ENCODE measurements at places on chromosomes 2 and 18.
A peak's percentile ranks its signal among the peaks of the same experiment; 100 is the strongest.

- no peak for DNase-seq
Observed at GRCh38 chr2:179377296-179377695, 112.7 kb upstream of the SESTD1 start.

DNA sequence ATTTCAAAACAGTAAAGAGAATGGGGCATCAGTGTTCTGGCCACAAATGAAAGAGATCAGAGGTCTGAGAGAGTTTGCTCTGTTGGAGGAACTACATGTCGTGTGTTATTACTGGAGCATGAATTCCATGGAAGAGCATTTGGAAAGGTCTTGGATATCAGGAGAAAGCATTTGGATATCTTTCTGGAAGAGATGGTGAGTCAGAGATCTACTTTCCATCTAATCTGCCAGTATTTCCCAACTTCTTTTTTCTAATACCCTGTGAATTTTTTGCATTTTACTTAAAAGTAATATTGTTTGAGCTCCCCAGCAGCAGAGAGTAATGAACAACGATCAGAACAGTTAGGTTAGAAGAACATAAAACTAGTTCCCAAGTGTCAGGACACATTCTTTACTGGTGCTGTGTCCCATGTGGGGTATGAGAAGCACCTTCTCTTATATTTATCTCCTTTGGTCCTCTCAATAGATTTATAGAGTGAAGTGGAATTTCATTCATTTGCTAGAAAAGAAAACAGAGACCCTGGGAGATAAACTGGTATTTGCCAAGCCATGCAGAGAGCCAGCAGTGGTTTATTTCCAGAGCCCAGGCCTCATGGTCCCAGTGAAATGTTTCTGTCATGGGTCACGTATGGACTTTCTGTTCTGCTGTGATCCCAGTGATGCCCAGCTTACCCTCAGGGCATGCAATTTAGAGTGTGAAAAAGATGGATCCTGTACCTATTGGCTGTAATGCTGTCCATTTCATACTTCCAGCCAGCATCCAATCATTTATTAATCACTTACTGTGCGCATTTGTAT is 130.8 kb upstream of the NT5C1B start:
- no peak for DNase-seq

DNA sequence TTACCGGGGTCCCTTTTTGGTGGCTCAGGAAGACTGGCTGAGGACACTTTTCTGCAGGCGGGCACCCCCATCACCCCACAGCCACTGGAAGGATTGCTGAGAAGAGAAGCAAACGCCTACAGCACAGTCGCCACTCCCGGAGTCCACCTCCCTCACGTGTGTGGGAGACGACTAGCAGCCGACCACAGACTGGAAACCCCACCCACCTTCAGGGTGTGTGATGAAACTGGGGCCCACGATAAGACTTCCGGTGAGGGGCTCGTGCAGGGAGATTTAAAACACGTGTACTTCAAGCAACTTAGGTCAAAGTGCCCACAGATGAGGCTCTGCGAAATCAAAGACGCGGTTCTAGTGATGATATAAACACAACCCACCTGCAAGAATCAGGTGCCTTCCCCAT is 26.3 kb downstream of the MBP start:
- DNase-seq = no peak

GRCh38 chr18:36830158-36830495 is 1.2 kb downstream of the KIAA1328 start:
- DNase-seq = no peak

GRCh38 chr2:112006076-112006410 is 49.0 kb upstream of the TMEM87B start:
- DNase-seq = no peak

- no peak for DNase-seq
Observed at GRCh38 chr2:12155303-12156051, 409.0 kb downstream of the LPIN1 start.

GRCh38 chr18:12701161-12701560 is 1.4 kb downstream of the CEP76 start:
- no peak for DNase-seq

GRCh38 chr2:138744713-138745112 is 35.5 kb downstream of the NXPH2 start:
- DNase-seq = no peak

DNA sequence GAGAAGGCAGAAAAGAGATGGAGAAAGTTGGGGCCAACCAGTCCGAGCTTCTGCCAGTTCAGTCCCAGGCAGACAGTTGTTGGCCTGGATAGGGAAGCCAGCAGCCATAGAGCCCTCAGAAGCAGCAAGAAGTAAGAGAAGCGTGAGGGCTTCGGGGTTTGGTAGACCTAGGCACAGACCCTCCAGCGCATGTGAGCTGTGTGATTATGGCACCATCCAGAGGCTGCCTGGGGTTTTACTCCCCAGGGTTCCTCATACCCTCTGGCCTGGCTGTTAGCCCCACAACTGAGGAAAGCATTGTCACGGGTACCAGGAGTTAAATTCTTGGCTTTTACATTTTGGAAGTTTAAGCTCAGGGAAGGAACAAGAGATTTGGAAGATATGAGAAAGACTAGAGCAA is 93.7 kb upstream of the RAB6C start:
- DNase-seq = no peak

- no peak for DNase-seq
Observed at GRCh38 chr18:13672657-13673056, 53.7 kb downstream of the FAM210A start.

DNA sequence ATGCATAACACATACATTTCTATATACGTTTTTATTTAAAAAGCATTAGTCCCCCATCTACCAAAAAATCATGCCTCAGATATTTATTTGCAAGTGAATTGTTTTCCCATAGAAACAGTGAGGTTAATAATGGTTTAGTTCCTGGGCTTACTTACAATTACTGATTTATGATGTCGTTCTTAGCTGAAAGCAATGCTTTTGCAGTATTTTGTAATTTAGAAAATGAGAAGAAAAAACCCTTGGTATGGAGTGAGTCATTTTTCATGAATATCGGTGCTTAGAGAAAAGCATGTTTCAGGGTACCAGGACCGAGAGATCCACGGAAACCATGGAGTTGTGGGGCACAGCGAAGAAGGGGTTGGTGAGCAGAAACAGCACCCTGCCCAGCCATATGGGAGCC is 12.0 kb upstream of the CDK15 start:
- DNase-seq = no peak

DNA sequence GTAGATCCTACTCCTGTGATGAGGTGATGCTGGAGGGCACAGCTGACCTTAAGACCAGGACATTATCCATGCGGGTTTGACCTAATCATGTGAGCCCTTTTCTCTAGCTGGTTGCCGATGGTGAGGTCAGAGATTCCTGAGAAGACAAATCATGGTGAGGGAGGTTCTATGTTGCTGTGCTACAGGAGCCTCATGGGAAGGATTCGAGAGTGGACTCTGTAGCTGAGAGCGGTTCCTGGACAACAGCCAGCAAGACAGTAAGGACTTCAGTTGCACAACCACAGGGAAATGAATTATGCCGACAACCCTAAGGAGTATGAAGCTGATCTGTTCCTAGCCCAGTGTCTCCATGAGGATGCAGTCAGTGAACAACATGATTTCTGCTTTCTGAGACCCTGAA is 80.4 kb downstream of the EPB41L3 start:
- DNase-seq = no peak

GRCh38 chr2:138274421-138275291 is 226.9 kb upstream of the SPOPL start:
- no peak for DNase-seq

GRCh38 chr2:20273042-20273441 is 48.1 kb upstream of the SDC1 start:
- DNase-seq = no peak

- no peak for DNase-seq
Observed at GRCh38 chr2:62266433-62267038, 70.6 kb downstream of the B3GNT2 start.

GRCh38 chr2:136378712-136379595 is 261.0 kb upstream of the CXCR4 start:
- DNase-seq = peak; percentile 58

- DNase-seq = no peak
Observed at GRCh38 chr18:58761970-58762780, 90.9 kb downstream of the MALT1 start.

DNA sequence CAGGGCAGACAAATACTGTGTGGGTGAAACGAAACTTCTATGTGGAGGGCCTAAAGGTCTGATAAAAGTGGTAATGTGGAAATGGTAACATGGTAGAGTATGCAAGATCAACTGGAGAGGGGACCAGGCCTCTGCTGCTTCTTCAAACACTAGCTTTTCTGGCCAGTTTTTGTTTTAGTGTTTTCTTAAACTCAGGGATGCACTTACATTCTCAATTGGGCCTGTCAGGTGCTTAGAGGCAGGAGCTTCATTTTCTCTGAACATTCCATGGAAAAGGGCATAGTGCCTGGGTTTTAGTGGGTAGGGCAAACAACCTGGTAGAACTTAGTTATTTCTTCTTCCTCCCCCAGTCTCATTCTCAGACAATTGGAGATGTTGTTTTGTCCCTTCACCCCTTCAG is 10.5 kb upstream of the ST3GAL5 start:
- no peak for DNase-seq

DNA sequence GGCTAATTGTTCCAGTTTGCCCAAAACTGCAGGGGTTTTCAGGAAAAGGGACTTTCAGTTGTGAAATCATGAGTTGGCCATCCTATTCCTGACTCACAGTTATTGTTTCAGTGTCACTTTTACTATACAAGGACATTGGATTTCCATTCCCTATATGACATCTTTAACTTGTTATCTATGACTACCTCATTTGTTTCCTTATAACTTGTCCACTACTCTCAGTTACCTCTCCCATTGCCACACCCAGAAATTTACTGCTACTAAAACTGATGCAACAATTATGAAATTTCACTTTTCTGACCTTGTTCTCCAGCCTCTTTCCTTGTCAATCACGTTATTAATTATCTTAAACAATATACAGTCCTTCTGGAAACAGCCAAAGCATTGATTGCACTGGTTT is 116.5 kb upstream of the ZNF804A start:
- DNase-seq = no peak

GRCh38 chr2:26891-27290 is 19.4 kb downstream of the FAM110C start:
- no peak for DNase-seq

DNA sequence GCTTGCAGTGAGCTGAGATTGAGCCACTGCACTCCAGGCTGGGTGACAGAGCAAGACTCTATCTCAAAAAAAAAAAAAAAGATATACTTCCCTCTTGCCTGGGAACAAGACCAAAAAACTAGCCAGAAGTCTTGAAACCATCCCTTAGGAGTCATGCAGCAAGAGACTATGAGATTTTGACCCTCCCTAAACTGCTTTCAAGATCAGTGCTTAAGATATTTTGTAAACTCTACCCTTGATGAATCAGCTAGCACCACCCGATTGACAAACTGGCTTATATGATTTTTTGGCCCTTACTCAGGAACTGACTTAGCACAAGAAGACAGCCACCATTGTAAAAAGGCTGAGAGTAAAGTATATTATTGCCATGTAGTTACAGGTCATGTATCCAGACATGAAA is 3.8 kb downstream of the SULT1C3 start:
- no peak for DNase-seq

DNA sequence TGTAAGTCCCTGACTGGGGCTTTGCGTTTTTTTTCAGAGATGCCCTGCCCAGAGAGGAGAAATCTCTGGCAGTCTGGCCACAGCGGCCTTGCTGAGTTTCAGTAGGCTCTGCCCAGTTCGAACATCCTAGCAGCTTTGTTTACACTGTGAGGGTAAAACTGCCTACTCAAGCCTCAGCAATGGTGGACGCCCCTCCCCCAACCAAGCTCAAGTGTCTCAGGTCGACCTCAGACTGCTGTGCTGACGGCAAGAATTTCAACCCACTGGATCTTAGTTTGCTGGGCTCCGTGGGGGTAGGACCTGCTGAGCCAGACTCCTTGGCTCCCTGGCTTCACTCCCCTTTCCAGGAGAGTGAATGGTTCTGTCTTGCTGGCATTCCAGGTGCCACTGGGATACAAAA is 31.7 kb downstream of the L3MBTL4 start:
- no peak for DNase-seq

GRCh38 chr2:203870941-203871340 is 3.4 kb downstream of the CTLA4 start:
- no peak for DNase-seq

DNA sequence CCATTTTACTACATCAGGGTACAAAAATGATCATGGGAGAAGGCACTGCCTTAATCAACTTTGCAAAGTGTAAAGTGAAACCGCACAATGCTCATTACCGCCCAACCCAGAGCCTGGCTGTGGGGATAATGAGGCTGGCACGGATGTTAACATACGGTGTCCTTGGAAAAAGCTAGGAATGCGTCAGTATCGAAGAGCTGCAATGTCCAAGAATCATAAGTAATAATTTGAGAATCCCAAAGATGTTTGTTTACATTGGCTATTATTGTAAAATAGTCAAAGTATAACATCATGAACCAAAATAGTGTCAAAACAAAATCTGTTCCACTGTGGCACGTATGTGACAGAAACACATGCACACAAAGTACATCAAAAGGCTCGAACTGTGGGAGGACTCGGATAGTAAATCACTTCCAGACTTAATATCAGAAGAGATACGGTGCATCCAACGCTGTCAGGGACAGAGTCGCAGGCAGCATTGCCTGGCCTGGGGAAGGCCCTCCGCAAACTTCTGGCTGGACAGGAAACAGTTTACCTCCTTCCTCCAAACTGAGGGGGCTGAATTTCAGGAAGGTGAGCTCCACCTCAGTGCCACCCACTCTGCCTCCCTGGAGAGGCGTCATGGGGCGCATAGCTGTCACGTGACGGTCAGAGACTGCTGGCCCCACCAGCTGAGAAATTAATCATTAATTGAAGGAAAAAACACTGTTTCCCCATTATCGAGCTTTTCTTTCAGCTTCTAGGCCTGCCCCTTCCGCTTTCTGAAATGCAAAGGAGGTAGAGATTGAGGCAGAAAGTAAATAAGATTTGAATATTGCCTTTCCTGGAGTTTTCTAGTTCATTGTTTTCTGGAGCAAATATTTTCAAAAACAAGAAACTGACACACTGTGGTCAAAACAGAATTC is 1.8 kb upstream of the ID2 start:
- no peak for DNase-seq

Data from stimulated activated CD4-positive, alpha-beta T cell treated with anti-CD3 and anti-CD28 coated beads, Interleukin-15, amount 100 ng/mL, for 48 hours (primary cell).